NCI-H1930 (cell line): ENCODE measurements at places on chromosomes 5 and 9.

DNA sequence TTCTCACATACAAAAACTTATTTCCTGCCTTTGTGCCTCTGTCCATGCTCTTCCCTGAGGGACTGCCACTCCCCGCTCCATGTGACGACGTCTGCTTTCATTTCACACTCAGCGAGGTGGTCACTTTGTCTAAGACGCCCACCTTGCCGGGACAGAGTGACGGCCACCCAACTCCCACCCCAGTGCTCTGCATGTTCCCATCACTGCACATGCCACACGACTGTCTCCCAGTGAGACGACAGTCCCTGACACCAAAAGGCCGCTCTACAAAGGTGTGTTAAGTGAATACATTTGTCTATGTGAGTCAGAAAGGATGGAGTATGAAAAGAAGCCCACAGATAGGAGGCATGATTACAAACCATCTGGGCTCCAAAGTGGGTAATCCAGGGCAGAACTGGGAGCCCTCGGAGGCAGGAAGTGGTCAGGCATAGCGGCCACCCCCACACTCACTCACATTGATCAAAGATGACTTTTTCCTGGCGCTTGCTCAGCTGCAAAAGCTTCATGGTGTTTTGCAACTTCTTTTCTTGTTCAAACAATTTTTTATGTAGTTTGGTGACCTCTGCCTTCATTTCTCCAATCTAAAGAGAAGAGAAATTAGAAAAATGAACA lies 185.8 kb downstream of the CDK5RAP2 start:
- no peak for DNase-seq

GRCh38 chr5:6311568-6312501 lies 66.5 kb downstream of the MED10 start:
- DNase-seq, result no peak

GRCh38 chr5:111585946-111586345 lies 73.6 kb upstream of the STARD4 start:
- DNase-seq, result no peak

DNA sequence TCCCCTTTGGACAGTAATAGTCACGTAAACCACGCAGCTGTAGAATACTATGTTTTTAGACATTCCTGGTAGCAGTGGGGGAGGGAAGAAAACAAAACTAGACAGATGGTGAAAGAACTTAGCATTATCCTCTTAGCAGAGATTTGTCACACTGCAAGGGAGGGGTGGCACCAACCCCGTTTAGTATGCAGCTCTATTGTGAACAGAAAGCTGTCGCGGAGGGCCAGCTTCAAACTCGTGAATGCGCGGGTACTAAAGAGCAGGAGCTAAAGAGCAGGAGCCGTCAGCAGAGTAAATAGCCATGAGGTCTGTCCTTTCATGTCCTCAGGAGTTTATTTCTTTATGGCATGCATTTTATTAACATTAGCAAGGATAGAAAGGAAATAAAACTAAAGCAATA lies 141.9 kb upstream of the SLC12A2 start:
- no peak for DNase-seq

GRCh38 chr9:87421734-87422133 lies 75.9 kb upstream of the DAPK1 start:
- DNase-seq, result no peak

GRCh38 chr5:162683284-162683683 lies 615.7 kb downstream of the GABRG2 start:
- DNase-seq, result no peak

DNA sequence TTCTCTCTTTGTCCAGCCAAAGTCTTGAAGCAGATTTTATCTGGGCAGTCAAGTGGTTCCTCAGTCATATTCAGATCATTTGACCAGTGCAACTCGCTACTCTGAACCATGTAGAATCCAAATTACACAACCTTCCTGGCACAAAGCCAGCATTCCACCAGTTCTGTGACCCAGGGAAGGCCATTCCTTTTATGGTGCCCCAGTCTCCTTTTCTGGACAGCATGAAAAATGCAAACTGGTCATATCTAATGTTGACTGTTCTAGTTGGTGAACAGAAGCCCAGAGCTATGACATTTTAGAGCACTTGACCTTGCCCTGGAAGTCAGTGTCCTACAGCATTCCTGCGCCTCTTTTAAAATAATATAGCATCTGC lies 364.6 kb downstream of the BRINP1 start:
- DNase-seq, result no peak

- no peak for DNase-seq
These were observed 84.7 kb upstream of the TNFSF8 start for GRCh38 chr9:115015018-115015635.

GRCh38 chr9:80701061-80701460 lies 988.3 kb downstream of the TLE1 start:
- no peak for DNase-seq

GRCh38 chr5:170336065-170336464 lies 38.5 kb upstream of the LCP2 start:
- DNase-seq, result no peak

- no peak for DNase-seq
These were observed 23.3 kb downstream of the ELL2 start for GRCh38 chr5:95938347-95938746.

GRCh38 chr9:96116275-96117064 lies 185.5 kb downstream of the HSD17B3 start:
- DNase-seq, result no peak

GRCh38 chr5:90562341-90562740 lies 3.7 kb downstream of the ADGRV1 start:
- peak; percentile 65 for DNase-seq

DNA sequence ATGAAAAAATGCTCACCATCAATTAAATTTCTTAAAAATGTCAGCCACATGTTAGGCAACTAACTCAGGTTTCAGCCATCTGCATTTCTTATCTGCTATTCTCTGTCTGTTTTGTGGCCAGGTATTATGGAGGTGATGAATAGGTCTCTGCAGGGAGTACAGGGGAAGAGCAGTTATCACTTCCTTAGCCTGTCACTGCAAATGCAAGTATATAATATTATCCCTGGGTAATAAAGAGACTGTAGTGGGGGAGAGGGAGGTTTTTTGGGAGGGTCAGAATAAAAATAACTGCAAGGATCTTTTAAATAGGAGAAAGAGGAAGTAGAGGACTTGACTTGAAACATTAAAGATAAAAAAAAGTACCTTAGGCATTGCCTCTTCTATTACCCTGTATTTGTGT lies 49.6 kb upstream of the PTGER4 start:
- no peak for DNase-seq

DNA sequence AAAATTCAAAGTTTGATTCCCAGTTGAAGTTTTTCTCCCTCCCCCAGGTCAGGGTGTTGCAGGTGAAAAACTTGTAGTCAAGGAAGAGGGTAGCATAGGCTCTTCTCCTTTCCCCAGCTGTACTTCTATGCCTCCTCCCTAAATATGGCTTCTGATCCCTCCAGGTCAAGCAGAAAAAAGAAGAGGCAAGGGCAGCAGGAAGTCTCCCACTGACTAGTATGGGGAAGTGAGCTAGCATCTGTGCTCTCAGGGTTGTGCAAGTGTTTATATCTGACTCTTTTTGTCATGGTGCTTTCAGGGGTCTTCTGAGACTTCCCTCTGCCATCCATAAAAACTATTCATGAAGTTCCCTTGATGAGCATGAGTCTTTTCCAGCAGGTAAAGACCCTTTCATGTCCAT lies 76.0 kb downstream of the ATPSCKMT start:
- DNase-seq, result no peak

- peak; percentile 2 for DNase-seq
These were observed 48.4 kb upstream of the EPB41L4A start for GRCh38 chr5:112467485-112467884.

- DNase-seq, result no peak
These were observed 23.4 kb upstream of the GABBR2 start for GRCh38 chr9:98732091-98732490.

GRCh38 chr5:156896546-156896945 lies 46.5 kb downstream of the PPP1R2B start:
- no peak for DNase-seq

DNA sequence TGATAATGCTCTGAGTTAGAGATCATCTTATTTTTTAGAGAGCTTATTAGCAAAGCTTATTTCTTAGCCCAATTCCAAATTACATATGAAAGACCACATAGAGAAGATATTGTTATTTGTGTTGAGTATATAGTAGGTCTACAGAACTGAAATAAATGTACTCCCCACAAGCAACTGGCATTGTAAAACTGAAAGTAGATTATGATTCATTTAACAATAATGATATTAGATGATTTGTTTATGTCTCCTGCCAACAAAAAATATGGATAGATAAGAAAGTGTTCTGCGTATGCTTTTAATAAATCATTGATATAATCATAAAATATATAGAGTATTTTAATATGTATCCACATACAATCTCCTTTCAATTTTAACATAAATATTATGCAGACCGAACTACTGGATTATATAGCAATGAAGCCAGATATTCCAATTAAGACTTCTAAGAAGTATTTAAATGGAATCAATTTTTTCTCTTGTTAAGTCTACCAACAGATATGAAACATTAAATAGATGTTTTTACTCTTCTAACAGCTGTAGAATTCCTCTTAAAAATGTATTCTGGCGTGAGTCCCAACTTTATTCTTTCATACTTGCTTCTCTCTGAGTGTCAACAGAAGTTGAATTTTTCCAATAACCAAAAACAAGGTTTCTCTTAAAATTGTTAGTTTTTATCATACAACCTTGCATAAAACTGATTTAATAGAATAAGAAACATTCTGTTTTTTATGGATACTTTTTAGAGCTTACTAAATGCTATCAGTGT lies 15.6 kb upstream of the DAB2 start:
- no peak for DNase-seq

DNA sequence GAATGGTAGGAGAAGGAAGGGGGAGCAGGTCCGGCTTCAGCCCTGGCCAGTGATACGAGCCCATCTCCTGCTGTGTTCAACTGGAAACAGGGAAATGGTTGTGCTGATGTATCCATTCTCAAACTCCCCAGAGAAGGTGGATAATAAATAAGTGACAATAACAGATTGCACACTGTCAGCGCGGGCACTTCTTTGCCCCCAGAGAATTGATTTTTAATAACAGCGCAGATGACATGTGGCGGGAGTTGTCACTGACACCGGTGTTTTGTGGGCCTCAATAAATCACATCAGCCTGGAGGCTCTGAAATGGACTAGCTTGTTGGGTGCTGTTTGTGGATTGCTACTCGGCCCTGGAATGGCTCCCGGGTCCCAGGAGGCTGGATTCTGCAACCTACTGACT lies 141.4 kb upstream of the PANK3 start:
- DNase-seq, result no peak

DNA sequence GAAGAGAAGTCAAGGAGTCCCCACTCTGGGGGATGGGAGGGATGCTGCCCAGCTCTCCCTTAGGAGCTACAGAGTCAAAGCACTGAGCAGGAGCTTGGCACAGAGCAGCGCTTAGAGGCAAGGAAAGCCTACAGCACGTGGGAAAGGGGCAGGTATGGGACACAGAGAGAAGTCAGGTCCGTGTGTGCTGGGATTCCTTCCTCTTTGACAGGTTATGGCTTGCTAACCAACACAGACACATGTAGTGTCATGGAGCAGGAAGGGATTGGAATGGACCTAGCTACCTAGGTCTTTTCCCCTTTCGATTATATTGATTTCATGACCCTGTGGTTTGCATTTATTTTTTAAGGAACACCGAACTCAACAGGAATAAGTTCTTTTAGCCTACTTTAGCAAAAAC lies 208.5 kb upstream of the TUT7 start:
- no peak for DNase-seq

GRCh38 chr5:84168841-84169240 lies 215.8 kb downstream of the EDIL3 start:
- no peak for DNase-seq

GRCh38 chr5:176154821-176155220 lies 83.4 kb upstream of the SIMC1 start:
- no peak for DNase-seq

DNA sequence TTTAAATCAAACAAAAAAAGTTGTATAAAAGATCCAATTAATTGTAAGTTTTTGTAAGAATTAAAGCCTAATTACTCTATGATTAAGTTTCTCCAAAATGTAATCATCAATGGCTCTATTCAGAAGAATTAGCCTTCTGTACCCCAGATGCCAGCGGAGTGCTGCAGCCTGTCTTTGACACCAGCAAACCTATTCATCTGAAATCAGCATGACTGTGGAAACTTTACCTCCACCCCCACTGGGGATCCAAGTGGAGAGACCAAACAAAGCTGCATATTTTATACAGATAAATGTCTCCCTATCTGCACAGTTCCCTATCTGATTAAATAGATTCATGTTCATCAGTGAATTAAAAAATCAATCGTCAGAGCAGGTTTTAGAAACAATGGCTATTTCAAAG lies 426.8 kb downstream of the KIAA0825 start:
- DNase-seq, result no peak

GRCh38 chr9:79623799-79624721 lies 52.3 kb downstream of the TLE4 start:
- DNase-seq, result no peak

- no peak for DNase-seq
These were observed 22.1 kb upstream of the TAS2R1 start for GRCh38 chr5:9652295-9652694.

DNA sequence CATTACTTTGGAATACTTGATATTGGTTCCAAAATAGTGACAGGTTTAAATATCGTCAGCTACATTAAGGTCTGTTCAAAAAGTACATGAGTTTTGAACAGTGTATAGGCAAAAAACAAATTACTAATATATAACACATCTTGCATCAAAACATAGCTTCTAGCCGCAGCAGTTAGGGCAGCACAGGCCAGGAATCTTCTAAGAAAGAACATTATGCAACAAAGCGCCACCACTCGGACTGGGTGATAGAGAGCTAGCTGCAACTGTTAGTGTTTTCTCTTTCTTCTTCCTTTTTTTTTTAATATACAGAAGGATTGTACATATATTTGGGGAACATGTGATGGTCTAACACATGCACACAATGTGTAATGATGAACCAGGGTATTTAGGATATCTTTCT lies 504.5 kb downstream of the NR2F1-AS1 start:
- no peak for DNase-seq

GRCh38 chr5:42306287-42306686 lies 117.0 kb upstream of the GHR start:
- DNase-seq, result no peak

GRCh38 chr9:36086442-36086841 lies 49.7 kb downstream of the RECK start:
- no peak for DNase-seq

DNA sequence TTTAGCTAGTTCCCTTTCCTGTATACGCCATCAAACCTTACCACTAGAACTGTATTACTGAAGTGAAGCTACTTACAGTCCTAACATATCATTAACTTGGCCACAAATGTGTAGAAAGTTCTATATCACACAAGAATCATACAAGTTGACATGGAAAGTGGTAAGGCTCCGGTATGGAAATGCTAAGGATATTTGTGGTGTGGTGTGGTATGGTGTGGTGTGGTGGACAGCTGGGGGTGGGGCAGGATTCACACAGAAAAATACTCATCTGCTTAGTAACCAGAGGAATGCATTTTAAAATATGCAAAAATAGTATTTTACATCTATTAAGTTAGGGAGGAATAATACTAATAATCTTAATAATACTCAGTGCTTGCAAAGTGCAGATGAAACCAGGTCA lies 69.4 kb downstream of the TRPC7 start:
- DNase-seq, result no peak
